ENCODE measurements at places on chromosomes 1 and 21.

GRCh38 chr21:42102076-42102475, 31.0 kb downstream of the UMODL1 start:
- no peak for DNase-seq

- no peak for DNase-seq
These were observed 9.0 kb downstream of the WNT4 start for GRCh38 chr1:22133931-22134324.

- no peak for DNase-seq
These were observed 271.3 kb downstream of the NPHP4 start for GRCh38 chr1:5720936-5721335.

GRCh38 chr1:104906141-104906540, 1156.4 kb downstream of the AMY1C start:
- DNase-seq: no peak

- no peak for DNase-seq
These were observed 15.9 kb downstream of the BMP8A start for GRCh38 chr1:39507230-39507928.

DNA sequence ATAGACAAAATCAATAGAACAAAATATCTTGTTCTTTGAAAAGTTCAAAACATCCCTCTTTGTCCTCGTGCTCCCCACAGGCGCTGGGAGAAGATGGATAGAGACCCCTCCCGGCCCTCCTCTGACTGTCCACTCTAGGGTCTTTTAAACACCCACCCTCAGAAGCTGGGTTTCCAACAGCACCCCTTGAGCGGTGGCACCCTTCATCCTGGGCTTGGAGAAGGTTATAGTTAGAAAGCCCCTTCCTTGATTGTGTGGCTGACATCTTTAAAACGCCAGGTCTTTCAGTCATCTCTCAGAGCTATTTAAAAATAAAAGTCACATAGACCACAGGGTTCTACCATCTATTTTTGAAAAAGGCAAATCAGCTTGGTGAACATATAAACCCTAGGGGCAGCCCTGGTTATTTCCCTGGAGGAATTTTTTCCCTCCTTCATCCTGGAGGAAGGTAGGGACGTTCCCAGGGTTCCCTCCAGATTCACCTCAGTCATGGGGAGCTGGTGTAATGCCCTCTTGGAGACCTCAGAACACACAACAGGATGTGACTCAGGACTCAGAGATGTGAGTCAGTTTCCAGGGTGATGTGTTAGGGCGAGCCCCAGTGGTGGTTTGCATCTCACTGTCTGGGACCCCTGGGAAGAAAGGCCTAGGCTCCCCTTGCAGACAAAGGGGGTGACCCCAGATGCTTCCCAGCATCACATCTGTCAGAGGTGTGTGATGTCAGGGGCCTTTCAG, 138.5 kb downstream of the CLIC6 start:
- DNase-seq: no peak

DNA sequence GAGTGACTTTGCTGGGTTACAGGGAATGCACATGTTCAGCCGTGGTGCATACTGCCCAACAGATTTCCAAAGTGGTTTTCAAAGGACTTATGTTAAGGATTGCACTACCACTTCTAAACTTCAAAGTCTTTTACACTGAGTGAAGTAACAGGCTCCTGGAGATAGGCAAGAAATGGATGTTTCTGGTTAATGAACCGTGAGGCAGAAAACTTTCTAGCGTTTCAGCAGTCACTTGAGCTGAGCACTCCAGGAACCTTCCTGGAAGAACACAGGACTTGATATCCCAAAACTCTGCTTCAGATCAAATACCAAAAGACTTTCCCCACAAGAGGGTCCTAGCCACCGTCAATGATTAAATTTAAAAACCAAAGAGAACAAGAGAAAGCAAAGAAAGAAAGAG, 74.3 kb upstream of the ATP1A1 start:
- no peak for DNase-seq
